ENCODE measurements at places on chromosomes 2 and 18.

DNA sequence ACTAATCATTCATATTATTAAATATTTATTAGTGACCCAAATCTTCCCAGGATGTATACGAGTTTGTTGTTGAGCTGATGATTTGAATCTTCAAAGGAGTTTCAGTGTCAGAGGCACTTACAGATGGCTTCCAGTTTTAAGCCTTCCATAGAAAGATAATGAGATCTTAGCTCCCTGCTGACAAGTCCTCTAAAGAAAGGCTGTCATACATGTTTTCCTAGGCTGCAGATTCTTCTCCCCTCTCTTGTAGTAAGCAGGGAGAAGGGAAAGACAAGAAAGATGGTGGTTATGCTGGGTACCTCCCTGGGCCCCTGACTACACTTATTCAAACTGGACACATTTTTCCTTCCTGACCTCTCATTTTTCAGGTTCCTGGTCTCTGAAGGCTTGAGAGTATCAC, 8.1 kb upstream of the GAREM1 start:
- no peak for DNase-seq

DNA sequence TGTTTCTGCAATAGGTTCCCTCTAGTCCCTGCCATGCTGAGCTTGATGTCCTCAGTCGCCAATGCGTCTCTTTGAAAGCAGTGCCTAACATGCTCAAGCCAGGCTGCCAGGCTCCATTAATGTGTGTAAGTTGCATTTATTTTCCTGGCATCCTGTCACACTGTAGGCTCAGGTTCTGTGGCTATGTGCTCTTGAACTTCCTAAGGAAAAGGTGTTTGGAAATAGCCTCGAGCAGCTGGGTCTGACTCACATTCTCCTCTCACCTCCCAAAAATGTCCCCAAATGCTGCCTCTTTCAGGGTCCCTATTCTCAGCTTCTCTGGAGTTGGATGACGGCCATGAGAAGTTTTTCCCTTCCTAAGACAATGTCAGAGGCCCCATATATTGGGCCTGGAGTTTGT, 58.0 kb upstream of the SLC14A2 start:
- no peak for DNase-seq

DNA sequence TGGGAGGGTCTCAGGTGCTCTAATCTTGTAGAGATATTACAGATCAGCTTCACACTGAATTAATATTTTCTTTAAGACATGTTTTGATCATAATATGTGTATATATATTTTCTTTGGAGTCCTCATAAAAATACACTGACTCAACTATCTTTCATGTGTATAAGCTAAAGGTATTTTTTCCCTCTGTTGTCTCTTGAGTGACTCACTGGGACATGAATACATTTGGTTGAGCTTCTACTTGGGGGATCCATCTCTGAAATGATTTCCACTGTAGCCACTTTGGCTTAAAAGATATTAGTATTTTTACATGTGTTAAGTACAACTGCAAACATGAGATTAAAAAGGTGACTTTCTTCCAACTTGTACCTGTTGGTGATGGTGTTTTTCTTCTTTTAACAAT, 140.8 kb downstream of the TTN start:
- no peak for DNase-seq

DNA sequence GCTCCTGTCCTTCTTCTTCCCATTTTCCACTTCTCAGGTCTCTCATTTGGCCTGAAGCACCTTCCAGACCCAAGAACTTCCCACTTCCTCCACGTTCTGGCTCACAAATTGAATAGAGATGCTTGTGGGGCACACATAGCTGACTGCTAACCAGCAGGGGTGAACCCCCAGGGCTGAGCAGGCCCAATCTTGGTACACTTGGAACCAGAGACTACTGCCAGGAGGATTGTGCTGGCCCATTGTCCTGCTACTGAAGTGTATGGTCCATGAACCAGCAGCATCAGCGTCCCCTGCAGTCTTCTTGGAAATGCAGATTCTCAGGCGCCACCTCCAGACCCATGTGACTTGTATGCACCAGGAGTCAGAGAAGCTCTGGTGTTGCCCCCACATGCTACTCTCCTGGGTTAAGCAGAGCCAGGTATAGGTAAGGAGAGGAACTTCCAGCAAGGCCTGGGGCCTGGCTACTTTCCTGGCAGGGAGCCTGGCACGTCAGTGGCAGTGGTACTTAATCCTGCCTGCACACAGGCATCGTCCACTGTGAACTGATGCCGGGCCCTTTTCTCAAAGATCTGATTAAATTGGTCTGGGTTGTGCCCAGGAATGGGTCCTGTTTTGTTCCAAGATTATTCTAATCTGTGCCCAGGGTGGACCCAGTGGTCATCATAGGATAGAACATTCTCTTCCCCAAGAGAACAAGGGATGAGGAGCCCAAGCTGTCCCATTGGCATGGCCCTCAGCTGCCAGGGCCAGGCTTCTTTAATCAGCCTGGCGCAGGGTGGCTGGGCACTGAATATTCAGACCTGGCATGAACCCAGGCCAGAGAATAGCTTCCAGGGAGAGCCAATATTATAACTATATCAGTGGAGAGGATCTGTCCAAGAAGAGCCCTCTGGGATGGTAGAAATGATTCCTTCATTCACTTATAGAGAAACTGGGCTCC, 248.7 kb downstream of the SOX11 start:
- no peak for DNase-seq

DNA sequence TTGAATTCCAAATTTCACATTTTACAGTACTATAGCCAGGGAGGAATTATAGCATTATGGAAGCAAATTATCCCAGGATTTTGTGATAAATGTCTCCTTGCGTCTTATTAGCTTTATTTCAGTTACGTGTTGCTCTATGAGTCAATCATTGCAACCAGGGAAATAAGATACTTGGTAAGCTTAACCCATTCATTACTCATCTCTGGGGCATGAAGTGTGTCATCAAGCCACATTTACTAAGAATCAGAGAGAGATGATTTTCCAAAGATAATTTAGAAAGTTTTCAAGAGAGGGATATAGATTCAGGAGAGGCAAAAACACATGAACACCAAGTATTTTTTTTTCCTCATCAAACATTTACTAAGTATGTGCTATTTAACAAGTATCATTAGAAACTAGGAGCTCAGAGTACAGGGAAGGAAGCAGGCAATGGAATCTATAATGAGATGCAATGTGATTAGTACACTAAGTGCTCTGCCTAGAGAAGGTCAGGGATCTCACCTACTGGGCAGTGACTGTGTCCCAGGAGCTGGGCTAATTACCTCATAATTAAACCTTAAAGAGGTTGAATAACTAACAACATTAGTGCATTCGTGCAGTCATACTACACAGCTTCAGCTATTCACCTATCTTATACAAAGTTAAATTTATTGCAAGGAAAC, 217.8 kb upstream of the NXPH2 start:
- no peak for DNase-seq

- DNase-seq = peak; percentile 32
Measured at GRCh38 chr2:119028327-119029174, 86.6 kb downstream of the MARCO start.

GRCh38 chr2:167293172-167293781, 405.0 kb downstream of the XIRP2 start:
- no peak for DNase-seq

- DNase-seq = no peak
Measured at GRCh38 chr2:138757384-138757783, 22.8 kb downstream of the NXPH2 start.
